ENCODE measurements at places on chromosomes 13 and 19.

GRCh38 chr13:30690282-30691188 is 44.8 kb upstream of the ALOX5AP start:
- DNase-seq, result peak; percentile 41

- DNase-seq, result peak; percentile 90
Measured at GRCh38 chr13:100508455-100508854, 80.1 kb downstream of the GGACT start.

GRCh38 chr19:19434483-19435045 is 29.1 kb downstream of the GATAD2A start:
- no peak for DNase-seq

GRCh38 chr13:63737418-63737817 is 2321.8 kb upstream of the PCDH20 start:
- no peak for DNase-seq

GRCh38 chr13:19984430-19985218 is 26.1 kb downstream of the ZMYM2 start:
- no peak for DNase-seq

GRCh38 chr19:47027586-47028088 is 8.0 kb downstream of the NPAS1 start:
- no peak for DNase-seq

GRCh38 chr19:3055741-3056416 is 6.4 kb downstream of the TLE5 start:
- peak; percentile 93 for DNase-seq

DNA sequence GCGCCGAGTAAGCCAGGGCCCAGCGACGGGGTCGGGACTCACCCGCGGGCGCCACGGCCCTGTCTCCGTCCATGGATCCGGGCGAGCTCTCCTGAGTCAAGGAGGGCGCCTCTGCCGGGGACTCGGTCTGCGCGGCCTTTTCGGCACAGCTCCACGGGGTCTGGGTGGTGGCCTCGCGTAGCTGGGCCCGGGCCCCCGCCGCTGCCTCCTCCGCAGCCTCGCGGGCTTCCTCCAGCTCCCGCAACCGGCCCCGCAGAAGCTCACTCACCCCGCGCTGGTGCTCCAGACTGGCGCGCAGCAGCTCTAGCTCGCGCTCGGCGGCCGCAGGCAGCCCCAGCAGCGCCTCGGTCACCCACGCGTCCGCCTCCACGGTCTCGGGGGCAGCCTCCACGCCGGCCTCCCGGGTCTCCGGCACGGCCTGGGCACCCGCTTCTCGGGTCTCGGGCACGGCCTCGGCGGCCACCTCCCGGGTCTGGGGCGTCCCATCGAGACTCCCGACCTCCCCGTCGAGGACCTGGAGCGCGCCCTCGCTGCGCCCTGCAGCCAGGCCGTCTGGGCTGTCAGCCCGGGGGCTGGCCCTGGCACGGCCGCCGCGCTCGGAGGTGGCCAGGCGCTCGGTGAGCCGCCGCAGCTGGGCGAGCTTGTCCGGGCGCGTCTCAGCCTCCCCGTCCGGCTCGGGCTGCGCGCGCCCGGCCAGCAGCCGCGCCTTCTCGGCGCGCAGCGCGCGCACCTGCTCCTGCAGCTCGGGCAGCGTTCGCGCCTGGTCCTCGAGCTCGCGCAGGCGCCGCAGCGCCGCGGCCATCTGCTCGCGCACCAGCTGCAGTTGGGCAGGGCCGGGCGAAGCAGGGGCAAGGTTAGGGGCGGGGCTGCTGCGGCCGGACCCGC is 8.4 kb downstream of the KANK3 start:
- DNase-seq, result peak; percentile 45

DNA sequence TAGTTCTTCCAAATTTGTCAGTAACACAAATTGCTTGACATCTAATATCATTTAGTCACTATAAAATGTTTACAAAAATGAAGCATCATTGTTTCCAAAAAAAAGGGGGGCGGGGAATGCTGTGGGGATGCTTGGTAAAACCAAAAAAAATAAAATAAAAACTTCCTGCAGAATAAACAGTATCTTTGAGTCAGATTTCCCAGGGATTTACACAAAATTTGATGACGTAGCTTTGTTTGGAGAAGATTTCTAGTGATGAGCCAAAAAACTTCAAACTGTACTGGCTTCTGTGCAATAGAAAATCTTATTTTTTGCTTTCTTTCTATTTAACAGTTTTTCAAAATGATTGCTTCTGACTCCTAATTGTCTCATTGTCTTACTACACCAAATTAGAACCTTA is 80.0 kb downstream of the MZT1 start:
- no peak for DNase-seq

GRCh38 chr13:40533072-40533471 is 133.4 kb downstream of the FOXO1 start:
- no peak for DNase-seq

DNA sequence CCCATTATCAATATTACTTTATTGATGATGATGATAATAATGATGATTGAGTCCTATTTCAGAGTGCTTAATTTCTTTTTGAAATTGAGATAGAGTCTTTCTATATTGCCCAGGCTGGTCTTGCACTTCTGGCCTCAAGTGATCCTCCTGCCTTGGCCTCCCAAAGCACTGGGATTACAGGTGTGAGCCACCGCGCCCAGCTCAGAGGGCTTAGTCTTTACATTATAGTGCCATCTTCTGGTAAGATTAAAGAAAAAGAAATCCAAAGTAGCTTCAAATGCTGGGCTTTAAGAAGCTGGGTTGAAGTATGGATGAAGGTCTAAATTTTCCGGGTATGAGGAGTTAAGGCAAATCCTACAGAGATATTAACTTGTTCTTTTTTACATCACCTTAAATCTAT is 3.4 kb upstream of the ZNF333 start:
- peak; percentile 3 for DNase-seq

- peak; percentile 91 for DNase-seq
Measured at GRCh38 chr13:31209172-31209840, 9.5 kb downstream of the B3GLCT start.

GRCh38 chr13:67369895-67370660 is 139.9 kb upstream of the PCDH9 start:
- DNase-seq, result no peak

- DNase-seq, result no peak
Measured at GRCh38 chr13:94239135-94239534, 240.3 kb downstream of the DCT start.

GRCh38 chr13:33129094-33129832 is 113.0 kb downstream of the KL start:
- DNase-seq, result no peak

DNA sequence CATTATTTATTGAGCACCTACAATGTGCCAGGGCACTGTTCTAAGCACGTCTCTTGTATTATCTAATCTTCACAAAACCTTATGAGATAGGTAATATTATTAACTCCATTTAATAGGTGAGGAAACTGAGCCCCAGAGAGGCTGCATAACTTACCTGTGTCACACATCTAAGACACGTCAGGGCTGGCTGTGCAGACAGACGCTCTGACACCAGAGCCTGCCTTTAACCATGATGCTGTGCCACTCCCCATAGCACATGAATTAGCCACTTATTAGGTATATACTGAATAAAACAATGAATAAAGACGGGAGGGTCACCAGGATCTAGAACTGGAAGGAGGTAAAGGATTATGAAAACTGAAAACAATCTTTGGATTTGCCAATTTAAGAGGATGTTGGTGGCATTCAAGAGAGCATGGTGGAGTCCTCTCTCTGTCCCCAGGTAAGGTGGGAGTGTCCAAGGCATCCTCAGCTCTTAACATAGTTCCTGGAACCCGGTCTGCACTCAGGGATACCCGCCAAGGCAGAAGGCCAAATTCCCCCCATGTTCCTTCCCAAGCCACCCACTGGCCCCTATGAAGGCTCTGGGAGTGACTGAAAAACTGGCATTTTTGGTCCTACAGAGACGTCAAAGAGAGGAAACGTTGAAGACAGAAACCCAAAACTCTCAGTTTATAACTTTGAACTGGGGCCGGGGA is 479.7 kb downstream of the FOXO1 start:
- DNase-seq, result no peak

- peak; percentile 26 for DNase-seq
Measured at GRCh38 chr13:39407786-39408185, 195.2 kb downstream of the LHFPL6 start.

DNA sequence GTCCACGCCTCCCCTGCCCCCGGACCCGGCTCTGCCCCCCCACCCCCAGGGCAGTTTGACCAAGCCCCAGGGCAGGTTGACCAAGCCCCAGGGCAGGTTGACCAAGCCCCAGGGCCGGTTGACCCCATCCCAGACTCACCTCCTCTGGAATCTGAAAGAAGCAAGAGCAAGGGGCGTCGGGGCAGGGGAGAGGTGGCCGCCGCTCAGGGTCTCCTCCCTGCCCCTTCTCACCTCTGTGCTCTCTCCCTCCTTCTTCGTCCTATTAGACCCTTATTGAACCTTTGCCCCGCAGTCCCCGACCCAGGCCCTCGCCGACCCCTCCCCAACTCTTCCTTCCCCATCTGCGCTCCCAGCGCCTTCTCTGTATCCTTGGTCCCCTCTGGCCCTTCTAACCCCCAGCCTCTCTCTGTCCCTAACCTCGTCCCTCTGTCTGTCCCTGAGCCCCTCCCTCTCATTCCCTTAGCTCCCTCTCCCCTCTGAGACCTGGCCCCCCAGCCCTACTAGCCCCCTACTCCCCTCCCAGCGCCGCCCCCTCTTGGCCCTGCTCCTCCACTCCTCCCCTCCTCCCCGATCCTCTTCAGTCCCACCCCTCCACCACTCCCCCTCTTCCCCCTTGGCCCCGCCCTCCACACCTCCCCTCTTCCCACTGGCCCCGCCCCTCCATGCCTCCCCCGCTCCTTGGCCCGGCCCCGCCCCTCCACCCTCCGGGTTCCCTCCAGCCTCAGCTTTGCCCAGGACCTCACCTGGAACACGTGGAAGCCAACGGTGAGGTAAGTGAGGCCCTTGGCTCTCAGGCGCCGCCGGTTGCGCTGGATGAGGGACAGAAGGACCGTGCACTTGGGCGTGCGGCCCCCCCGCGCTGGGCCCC is 7.6 kb downstream of the CAPN12 start:
- peak; percentile 20 for DNase-seq

DNA sequence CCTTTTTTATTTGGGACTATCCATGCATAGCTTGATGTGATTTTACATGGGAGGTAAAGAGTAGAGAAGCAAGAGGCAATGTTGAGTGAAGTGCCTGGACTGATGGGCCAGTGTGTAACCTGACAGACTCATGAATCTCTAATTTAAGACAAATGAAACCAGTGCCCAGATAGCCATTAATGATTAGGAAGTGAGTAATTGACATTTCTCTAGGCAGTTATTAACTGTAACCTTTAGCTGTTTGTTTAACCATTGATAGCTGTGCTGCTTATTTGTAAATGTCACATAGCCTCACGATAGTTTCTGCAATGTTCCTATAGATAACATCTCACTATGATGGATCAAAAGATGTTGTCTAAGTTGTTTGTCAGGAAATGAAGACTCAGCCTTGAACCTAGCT is 1047.5 kb upstream of the SPRY2 start:
- no peak for DNase-seq

DNA sequence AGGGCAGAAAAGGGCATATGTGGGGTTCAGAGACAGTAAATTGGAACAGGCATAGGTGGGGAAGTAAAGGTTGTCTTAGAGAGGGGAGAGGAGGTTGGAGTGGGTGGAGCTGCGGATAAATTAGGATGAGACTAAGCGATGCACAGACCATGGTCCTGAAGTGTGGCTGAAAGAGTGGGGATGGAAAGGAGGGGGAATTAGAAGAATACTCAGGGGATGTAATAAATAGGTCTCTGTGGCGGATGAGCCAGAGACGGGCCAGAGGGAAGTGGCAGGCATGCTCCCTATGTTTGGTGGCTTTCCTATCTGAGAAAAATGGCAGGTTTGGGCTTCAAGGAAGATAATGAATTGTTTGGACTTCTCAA is 123.4 kb downstream of the OLFM4 start:
- DNase-seq, result no peak

GRCh38 chr13:45781553-45782326 is 69.8 kb downstream of the SIAH3 start:
- peak; percentile 91 for DNase-seq

GRCh38 chr19:6531163-6531955 is 533 bp downstream of the TNFSF9 start:
- no peak for DNase-seq

DNA sequence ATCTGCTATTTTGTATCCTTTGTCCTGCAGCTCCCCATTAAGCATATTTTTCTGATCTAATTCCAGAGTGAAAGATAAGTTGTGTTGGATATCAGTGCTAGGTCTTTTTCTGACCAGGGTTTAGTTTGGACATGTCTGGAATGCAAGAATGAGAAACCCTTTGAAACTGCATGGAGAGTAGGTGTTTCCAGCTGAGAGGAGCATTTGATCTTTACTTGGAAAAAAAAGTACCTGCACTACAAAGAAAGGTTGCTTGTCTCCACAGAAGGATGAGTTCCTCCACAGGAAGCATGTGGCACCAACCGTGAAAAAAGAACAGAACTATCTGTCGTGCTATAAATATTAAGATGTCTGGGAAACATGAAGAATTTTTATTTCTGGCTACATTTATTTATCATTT is 36.6 kb upstream of the MED4 start:
- no peak for DNase-seq

GRCh38 chr13:87123987-87124784 is 547.0 kb upstream of the SLITRK5 start:
- no peak for DNase-seq

DNA sequence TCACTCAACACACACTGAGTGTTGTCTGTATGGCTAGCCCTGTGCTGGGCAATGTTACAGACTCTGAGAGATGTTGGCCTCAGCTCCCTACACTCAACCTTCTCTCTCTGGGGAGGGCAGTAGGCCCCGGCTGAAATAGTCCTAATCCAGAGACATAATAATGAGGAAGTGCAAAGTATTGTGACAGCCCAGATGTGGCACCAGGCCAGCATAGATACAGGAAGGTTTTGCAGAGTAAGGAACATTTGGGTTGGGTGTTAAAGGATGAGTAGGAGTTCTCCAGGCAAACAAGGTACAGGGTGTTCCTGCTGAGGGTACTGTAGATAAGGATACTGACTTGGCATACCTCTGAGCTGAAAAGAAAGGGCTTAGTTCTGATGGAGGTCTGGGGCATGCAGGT is 2.4 kb downstream of the LIN7B start:
- DNase-seq, result no peak

DNA sequence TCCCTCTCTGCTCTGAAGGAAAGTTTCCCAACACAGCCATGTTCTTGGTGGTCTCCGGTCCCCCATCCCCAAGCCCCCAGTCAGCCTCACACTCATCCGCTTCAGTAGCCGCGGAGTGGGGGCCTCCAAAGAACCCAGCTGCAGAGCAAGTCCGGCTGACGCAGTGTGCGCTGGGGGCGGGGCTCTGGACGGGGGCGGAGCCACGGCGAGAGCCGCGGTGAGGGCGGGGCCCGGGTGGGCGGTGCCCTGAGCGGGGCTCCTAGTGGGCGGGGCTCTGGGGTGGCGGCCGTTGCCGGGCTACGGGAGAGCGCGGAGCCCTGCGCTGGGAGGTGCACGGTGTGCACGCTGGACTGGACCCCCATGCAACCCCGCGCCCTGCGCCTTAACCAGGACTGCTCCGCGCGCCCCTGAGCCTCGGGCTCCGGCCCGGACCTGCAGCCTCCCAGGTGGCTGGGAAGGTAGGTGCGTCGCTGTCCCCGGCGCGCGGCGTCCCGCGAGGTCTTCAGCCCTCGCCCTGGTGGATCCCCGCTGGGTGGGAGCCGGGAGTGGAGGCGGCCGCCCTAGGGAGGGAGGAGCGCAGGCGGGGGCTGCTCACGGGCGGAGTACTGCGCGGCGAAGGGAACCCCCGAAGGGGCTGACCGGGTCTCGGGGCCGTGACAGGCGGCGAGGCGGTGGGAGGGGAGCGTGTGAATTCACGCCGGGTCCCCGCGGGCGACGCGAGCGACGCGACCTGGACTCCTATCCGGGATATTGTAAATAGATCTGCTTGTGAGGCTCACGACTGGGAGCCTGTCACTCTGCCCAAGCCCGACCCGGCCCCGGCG is 9.1 kb downstream of the TNFRSF19 start:
- peak; percentile 28 for DNase-seq
